ENCODE measurements at places on chromosomes 6 and 20.

GRCh38 chr6:102474041-102474807, 1080.7 kb downstream of the GRIK2 start:
- DNase-seq = no peak

- DNase-seq = no peak
Measured at GRCh38 chr6:112841553-112842329, 494.6 kb downstream of the RFPL4B start.

GRCh38 chr6:105068407-105068806, 111.4 kb downstream of the POPDC3 start:
- no peak for DNase-seq

GRCh38 chr6:111096246-111096645, 8.9 kb downstream of the SLC16A10 start:
- DNase-seq = no peak

GRCh38 chr20:35307666-35308653, 15.7 kb upstream of the FAM83C start:
- DNase-seq = peak; percentile 99

DNA sequence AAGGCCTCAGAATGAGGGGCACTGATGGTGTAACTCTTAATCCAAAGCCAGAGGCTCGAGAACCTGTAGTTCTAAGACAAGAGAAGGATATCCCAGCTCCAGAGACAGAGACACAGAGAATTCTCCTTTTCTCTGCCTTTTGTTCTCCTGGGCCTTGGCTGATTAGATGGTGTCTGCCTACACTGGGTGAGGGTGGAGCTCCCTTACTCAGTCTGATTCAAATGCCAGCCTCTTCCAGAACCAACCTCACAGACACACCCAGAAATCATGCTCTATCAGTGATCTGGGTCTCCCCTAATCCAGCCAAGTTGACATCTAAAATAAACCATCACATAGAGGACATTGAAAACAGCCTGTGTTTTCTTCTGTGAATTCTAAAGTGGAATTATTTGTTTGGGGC, 68.0 kb upstream of the SMIM28 start:
- no peak for DNase-seq

DNA sequence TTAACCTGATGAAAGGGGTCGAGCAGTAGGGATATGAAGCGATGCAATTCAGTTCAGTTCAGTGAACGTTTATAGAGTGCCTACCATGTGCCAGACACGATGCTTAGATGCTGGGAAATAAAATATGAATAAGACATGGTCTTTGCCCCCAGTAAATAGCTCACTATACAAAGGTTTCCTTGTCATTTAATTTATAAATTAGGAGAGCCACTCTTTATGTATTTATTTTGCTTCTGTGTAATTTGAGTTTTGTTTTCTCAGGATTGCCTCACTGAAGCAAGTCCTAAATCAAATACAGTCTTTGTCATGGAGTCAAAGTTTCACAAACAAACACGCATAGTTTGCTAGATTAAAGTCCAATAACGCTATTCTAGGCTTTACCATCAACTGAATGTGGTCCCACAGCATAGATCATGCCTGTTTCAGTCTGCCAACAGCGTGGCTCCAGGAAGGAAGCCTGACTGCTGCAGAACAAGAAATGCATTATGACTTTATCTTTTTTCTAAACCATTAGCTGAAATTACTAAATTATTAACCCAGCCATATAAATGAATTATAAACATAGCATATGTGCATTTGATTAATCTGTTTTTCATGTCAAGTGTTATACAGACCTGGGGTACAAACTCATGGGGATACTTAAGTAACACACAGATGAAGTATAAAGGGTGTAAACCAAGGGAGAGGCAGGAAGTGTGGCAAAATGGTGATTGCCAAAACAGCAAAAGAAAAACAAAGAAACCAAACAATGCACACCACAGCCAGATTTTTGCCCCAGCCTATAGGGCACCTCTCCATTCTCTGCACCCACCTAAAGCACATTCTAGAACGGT, 29.8 kb upstream of the CCN2 start:
- no peak for DNase-seq

DNA sequence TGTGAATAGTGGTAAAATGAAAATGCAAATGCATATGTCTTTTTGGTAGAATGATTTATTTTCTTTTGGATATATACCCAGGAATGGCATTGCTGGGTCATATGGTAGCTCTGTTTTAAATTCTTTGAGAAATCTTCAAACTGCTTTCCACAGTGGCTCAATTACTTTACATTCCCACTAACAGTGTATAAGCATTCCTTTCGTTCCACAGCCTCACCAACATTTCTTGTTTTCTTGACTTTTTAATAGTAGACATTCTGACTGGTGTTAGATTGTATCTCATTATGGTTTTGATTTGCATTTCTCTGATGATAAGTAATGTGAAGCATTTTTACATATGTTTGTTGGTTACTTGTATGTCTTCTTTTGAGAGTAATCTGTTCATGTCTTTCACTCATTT, 144.0 kb downstream of the SIM1 start:
- no peak for DNase-seq

DNA sequence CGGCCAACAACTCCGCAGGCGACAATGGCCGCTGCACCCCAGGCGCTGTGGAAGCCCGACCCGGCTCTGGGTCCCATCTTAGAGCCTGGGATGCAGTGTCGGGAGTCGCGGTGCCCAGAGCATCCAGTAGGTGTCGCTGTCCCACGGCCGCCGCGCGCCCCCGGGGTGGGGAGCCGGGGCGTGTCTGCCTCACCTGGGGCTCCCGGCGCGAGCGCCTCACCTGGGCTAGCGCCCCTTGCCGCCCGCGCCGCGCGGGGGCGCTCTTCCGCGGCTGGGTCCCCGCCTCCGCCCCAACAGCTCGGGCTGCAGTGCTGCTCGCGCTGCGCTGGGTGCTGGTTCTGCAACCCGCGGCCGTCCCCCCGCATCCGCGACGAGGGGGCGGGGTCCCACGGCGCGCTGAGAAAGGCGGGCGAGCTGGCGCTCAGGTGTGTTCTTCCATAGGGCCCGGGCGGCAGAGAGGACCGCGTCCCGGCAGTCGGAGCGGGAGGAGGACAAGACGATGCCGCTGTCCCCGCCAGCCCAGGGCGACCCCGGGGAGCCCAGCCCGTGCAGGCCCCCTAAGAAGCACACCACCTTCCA, at the start of gene CRYBG1:
Gene CRYBG1, plus strand, starts transcription at position 308 of the 579 bp plus-strand sequence. Its CDS starts 192 bp downstream, at position 500.
- peak; percentile 58 for DNase-seq

- no peak for DNase-seq
Measured at GRCh38 chr6:66808771-66809170, 1101.7 kb upstream of the EYS start.

DNA sequence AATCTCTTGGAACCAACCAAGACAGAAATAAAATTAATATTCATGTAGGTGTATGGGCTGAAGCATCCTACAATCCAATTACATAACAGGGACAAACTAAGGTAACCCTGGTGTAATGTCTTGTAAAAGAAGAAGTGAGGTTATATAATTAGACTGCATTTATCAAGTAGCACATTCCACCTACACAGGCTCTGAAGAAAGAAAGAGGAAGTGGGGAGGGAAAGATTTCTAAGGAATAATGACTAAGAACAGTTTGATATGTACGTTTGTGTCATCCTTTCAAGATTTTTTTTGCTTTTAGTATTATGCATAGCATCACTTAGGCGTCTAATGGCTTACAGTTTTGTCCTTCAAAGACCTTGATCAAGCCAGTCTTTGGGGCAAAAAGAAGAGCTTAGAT, 139.7 kb downstream of the PLCB1 start:
- no peak for DNase-seq

DNA sequence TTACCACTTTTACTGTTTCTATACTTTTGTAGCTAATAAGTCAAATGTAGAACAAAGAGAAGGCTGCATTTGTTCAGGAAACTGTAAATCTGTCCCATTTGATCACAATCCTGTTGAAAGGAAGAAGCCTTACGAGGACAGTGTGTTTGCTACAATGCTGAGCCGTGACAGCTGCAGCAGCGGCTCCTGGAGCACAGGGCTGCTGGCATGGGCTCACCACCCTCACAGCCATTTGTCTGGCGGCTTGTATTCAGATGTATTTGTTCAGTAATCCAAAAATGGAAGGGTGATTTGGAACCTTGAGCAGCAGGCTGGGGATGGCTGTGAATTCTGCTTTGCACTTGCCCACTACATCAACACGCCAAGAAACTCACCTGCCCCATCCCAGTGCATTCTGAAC, 5.7 kb downstream of the TUBB2A start:
- no peak for DNase-seq

- DNase-seq = no peak
Measured at GRCh38 chr20:54555150-54555549, 79.8 kb downstream of the DOK5 start.

GRCh38 chr20:8647961-8648441, 420.9 kb upstream of the PLCB4 start:
- no peak for DNase-seq

DNA sequence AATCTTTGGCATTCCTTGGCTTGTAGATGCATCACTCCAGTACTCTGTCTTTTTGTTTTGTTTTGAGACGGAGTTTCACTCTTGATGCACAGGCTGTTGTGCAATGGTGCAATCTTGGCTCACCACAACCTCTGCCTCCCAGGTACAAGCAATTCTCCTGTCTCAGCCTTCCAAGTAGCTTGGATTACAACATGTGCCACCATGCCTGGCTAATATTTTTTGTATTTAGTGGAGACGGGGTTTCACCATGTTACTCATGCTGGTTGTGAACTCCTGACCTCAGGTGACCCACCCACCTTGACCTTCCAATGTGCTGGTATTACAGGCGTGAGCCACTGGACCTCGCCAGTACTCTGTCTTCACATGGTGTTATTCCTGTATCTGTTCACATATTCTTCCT, 35.8 kb upstream of the LGSN start:
- no peak for DNase-seq

DNA sequence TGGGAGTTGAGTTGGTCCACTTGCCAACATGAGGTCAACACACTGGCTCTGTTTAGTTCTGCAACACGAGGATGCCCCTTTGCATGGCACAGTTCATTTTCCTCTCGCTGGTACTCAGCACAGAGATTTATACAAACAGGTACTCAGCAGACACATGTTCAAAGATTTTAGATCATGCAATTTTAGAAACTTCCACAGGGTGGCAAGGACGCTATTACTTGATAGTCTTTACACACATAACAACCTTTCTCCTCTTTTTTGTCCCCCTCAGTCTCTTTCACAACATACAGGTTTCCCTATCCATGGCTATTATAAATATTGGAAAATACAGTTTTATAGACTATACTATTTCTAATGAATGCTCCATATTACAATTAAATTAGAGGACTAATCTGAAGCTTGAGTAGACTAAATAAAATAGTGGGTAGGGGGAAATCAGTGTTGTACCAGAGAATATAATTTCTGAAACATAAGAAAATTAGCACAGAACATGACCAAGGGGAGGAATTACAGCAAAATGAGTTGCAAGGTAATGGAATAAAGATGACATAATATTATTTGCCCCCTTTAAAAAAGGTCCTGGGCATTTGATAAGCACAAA, 331.8 kb upstream of the BTBD3 start:
- DNase-seq = peak; percentile 49

- no peak for DNase-seq
Measured at GRCh38 chr6:146903451-146903850, 300.8 kb upstream of the STXBP5 start.

GRCh38 chr20:19888269-19888671, 128.9 kb upstream of the NAA20 start:
- no peak for DNase-seq

- DNase-seq = peak; percentile 96
Measured at GRCh38 chr6:11143394-11144371, 32.2 kb upstream of the ERVFRD-1 start.

- DNase-seq = peak; percentile 34
Measured at GRCh38 chr6:31588871-31589650, 3.0 kb downstream of the LST1 start.

DNA sequence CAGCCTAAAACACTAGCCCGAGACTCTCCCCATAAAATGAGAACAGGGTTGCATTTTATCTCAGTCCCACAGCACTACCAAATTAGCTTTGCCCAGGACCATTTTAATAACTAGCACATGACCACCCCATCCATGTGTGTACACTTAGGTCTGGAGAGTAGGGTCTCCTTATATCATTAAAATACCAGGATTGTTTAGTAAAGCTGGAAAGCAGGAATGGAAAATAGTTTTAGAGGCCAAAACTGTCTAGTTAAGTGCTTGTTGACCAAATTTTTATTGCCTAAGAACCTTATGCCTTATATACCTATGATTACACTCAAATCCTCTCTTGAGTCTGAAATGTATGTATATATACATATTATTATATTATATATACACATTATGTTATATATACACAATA, 608.4 kb downstream of the HDGFL1 start:
- DNase-seq = no peak

- DNase-seq = peak; percentile 18
Measured at GRCh38 chr6:68633972-68634725, 933 bp upstream of the ADGRB3 start.

DNA sequence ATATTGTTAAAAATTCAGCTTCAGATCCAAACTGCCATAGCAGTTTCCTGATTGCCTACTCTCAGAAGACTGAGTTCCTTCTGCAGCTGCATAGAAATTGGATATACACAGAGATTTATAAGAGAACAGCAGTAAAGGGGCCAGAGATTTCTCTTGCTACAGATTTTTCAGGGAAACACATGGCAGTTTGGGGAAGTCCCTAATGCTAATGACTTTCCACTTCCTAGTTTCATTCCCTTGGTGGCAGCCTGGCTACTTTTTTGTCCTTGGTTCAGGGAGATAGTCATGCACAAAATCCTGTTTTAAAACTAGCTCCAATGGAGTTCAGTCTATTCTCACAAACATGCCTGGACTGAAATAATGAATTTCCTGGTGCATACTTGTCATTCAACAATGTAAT, 125.3 kb upstream of the PLCB4 start:
- DNase-seq = peak; percentile 32

GRCh38 chr6:106924694-106925523, 49.6 kb downstream of the CD24 start:
- no peak for DNase-seq

GRCh38 chr6:139134064-139134395, 850 bp upstream of the HECA start:
- DNase-seq = no peak

GRCh38 chr6:137950581-137950980, 83.5 kb downstream of the TNFAIP3 start:
- no peak for DNase-seq

GRCh38 chr6:19413323-19413722, 423.8 kb upstream of the ID4 start:
- peak; percentile 89 for DNase-seq

- peak; percentile 1 for DNase-seq
Measured at GRCh38 chr6:76026101-76026500, 46.4 kb downstream of the IMPG1 start.

- no peak for DNase-seq
Measured at GRCh38 chr6:7803214-7803613, 77.3 kb downstream of the BMP6 start.

- no peak for DNase-seq
Measured at GRCh38 chr20:7994809-7995208, 24.8 kb downstream of the TMX4 start.

DNA sequence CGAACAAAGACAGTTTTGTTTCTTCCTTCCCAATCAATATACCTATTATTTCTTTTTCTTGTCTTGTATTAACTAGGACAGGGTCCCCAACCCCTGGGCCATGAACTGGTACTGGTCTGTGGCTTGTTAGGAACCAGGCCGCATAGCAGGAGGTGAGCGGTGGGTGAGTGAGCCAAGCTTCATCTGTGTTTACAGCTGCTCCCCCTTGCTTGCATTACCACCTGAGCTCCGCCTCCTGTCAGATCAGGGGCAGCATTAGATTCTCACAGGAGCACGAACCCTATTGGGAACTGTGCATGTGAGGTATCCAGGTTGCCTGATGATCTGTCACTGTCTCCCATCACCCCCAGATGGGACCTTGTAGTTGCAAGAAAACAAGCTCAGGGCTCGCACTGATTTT, 151.9 kb downstream of the CDKAL1 start:
- no peak for DNase-seq

GRCh38 chr6:169215201-169215681, 38.4 kb downstream of the THBS2 start:
- DNase-seq = peak; percentile 39

Data from M059J (cell line).